ENCODE measurements at places on chromosomes 2 and 18.

DNA sequence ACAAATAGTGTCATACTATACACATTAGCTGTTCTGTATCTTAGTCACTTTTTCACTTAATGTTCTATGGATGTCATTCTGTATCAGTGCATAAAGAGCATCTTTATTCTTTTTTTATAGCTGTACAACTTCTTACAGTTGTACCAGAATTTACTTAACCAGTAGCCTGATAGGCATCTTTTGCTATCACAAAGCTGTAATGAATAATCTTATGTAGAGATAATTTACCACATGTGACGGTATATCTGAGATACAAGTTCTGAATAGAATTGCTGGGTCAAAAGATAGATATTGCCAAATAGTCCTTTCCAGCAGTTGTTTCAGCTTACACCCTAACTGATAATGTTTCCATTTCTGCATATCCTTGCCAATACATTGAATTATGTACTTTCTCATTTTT lies 70.0 kb downstream of the PTRHD1 start:
- DNase-seq = no peak

- no peak for DNase-seq
Measured at GRCh38 chr2:214066862-214067261, 344.0 kb upstream of the VWC2L start.

DNA sequence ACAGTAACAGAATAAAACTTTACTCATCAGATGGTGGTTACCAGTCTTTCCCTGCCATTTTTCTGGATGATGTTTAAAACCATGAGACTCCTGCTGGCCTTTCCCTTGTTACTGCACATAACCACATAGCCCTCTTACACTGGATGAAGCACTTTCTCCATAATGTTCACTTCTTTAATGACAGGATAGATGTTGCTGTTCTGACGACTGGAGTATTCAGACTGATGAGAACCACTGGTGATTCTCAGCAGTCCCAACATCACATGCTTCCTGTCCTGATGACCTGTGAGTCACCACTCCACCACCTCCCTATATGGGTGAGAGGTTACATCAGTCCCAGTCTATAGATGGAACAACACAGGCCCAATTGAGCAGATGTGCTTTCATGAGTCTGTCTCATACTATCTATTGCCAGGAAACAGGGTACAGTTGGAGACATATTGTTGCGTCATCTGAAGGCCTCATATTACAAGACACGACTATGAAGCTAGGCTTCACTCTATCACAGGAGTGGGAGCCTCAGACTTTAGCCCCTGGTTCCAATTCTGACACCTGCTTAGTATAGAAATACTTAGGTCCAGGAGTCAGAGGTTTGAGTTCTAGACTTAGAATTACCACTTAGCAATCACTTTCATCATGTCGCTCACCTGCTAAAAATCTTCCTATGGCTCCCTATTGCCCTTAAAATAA lies 145.7 kb upstream of the KLF7 start:
- DNase-seq = no peak

- DNase-seq = no peak
Measured at GRCh38 chr2:49153252-49153651, 1.1 kb downstream of the FSHR start.

Data from esophagus squamous epithelium (tissue), 5 donors.